ENCODE measurements at places on chromosomes 5 and 9.

DNA sequence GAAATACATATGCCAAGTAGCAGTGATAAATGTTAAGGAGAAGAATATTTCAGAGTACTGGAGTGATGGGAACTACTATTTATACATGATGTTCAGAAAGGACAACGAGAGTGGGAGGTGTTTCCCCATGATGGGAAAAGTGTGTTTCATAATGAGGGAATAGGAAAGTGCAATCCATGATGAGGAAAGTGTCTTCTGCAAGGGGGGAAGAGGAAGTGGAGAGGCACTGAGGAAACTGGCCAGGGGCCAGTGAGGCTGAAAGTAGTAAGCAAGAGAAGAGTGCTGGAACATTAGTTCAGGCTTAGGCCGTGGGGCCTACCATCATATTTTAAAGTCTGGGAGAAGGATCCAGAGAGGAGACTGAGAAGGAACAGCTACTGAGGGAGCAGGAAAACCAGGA lies 327.2 kb downstream of the SLF1 start:
- DNase-seq = no peak

GRCh38 chr9:136297016-136297691 lies 6.7 kb downstream of the CCDC187 start:
- DNase-seq = no peak

DNA sequence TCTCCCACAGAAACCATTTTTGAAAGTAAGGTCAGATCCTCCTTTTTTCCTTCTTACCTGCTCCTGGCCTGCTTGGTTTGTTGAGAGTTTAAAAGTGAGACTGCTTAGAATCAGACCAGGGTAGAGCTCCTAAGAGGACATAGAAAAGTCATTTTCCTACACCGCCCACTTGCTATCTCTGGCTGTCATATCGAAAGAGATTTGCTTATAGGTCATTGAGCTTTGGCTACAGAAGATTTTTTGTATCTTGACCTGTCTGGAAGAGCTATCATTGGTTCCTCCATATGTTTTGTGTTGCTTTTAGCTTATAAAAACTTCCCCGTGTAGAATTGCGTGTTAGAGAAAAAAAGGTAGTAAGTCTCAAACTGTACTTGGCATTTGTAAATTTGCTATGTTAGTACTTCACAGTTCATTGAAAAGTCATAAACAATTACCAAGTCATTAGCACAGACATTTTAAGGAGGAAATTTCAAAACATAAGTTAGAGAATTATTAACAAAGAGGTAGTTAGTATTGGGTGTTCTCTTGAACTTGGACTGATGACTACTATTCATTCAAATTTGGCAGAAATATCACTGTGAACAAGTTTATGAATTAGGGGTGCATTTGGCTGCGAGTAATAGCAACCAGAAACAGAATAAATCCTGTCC lies 96.6 kb downstream of the MAN2A1 start:
- no peak for DNase-seq

- no peak for DNase-seq
Observed at GRCh38 chr5:94174748-94175411, 433.5 kb upstream of the POU5F2 start.

- no peak for DNase-seq
Observed at GRCh38 chr9:2230362-2230761, 215.2 kb downstream of the SMARCA2 start.

- no peak for DNase-seq
Observed at GRCh38 chr9:79425840-79426239, 145.9 kb upstream of the TLE4 start.

- no peak for DNase-seq
Observed at GRCh38 chr5:90909940-90910339, 351.3 kb downstream of the ADGRV1 start.

Data from erythroblast (primary cell).